ENCODE measurements at places on chromosomes 4 and X. TPM values are rescaled to one million over a fixed set of nuclear protein-coding genes. Genes with fewer than 3 reads are reported as not detected.

DNA sequence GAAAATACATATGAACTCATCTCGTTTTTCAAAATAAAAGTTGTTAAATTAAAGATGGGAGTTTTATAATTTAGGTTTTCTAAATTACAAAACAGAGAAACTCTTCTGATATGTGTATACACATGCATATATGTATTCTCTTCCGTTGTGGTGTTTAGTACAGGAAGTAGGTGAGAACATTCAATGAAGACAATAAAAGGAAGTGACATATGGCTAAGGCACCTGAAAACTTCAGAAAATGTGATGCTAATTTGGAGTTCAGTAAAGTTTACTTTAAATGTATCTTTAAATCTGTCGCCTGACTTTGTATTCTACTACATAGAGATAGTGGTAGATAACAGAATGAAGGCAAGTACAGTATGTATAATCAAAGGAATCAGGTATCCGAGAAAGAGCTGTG, 33.5 kb upstream of the ITM2A start:
- no peak for DNase-seq

GRCh38 chrX:155035688-155036087, 9.0 kb downstream of the FUNDC2 start:
- no peak for DNase-seq

DNA sequence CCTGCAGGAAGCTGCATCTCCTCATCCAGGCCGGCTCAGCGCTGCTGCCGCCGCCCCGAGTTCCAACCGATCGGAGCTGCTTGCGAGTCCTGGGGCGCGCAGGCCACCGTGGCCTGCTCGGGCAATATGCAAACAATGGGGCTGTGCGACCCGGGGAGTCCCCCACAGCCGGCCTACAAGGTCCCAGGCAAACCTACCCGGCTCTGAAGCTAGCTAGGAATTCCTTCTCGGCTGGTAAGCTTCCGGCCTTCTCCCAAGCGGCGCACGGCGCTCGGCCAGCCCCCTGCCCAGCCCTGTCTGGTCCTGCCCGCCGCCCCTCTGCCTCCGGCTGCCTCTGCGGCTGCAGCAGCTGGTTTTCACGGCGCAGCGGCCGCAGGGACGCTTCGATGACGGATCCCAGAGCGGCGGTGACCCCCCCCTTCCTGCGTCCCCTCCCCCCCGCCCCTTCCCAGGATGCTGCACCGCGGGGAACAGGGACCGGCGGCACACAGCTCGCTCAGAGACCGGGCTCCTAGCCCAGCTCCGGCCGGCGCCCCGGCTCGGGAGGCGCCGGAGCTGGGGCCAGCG, 59.4 kb downstream of the TSC22D3 start:
- peak; percentile 29 for DNase-seq

DNA sequence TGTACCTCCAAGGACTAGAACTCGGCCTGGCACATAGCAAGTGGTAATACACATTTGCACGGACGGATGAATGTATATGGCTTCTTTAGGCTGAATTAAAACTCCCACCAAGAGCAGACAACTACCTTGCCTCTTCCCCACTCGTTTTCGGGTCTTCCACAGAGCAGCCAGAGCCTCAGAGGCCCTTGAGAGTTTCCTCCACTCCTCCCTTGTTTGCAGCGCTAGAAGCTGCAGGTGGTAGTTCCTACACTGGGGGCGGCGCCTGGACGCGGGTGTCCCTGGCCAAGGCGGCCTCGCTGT, 10.2 kb upstream of the INTU start:
- DNase-seq = no peak

DNA sequence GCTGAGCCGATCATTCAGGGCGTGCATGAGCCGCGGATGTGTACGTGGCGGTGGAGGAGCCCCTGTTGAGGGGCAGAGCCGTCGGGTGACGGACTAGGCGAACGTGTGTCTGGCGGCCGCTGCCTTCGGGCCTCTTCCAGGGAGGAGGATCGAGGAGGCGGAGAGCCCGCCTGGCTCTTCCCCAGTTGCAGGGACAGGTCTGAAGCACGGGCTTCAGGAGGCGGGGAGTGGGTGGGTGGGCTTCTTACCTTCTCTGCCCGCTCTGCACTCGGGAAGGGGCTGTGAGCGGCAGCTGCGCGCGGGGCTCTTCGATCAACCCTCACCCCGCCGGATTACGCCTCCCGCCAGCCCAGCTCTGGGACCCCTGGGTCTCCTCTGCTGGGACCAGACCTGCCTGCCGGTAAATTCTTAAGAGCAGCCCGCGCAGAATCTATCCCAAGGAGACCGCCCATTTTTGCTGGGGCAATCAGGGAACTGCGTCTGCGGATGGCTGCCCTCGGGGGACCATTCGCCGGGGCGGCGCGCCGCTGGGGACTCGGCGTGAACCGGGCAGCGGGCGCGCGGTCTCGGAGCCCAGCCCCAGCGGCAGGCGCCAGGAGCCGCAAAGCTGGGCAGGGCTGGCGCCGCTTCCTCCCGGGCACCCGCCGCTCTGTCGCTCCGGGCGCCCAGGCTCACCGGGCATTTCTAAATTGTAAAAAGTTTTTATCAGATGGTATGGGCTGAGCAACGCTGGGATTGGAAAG, 4.9 kb downstream of the PLAC8 start:
- peak; percentile 71 for DNase-seq

- DNase-seq = no peak
These were observed 109.2 kb downstream of the FHDC1 start for GRCh38 chr4:153045111-153045982.

DNA sequence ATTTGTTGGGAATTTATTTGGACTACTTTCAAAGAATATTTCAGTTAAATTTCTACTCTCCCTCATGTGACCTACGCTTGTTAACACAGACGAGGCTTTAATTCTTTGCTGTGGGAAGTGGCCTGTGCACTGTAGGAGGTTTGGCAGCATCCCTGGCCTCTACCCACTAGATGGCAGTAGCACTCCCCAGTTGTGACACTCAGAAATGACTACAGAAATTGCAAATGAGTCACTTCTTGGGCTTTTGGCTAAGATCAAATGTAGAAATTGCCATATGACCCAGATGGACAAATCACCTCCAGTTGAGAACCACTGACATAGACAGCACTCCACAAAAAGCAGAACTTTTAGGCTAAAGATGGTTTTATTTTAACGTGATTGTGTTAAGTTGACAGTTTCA, 22.1 kb downstream of the PIR start:
- no peak for DNase-seq

- DNase-seq = no peak
These were observed 331.8 kb downstream of the DKK2 start for GRCh38 chr4:106704253-106704870.

DNA sequence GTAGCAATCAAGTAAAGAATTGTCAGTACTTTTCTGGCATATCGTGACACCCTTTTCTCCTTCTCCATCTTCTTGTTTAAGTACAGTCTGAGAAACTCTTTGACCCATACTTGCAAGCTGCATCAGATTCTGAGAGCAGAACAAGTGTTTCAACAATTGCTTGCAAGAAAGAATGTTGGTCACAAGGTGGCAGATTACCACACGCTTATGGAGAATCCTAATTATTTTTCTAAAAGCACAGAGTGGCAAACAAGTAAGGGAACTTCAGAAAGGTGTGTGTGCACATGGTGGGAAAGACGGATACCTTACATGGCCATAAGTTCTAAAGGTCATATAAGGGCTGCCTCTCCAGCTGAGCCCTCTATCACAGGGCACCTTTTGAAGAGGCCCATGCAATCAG, 136.4 kb upstream of the FGF13 start:
- no peak for DNase-seq

- no peak for DNase-seq
These were observed 18.4 kb downstream of the IQSEC2 start for GRCh38 chrX:53262918-53263394.

- no peak for DNase-seq
These were observed 115.1 kb downstream of the CPEB2 start for GRCh38 chr4:15117270-15117946.

DNA sequence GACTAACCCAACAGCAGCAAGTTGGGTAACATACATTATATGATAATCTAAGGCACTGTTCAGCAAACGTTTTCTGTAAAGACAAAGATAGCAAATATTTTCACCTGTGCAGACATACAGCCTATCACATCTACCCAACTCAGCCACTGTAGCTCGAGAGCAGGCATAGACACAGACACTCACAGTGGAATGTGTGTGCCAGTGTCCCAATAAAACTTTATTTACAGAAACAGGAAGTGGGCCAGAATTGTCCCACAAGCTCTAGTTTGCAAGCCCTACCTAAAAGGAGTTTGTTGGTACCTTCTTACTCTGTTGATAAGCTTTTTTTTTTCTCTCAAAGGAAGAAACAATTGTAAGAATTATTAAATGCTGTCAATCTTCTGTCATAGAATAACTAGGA, 11.9 kb upstream of the FAM9A start:
- no peak for DNase-seq

GRCh38 chr4:34181891-34182290, 2062.4 kb downstream of the ARAP2 start:
- DNase-seq = no peak

GRCh38 chr4:1300466-1301455, 11.1 kb downstream of the MAEA start:
- DNase-seq = no peak

DNA sequence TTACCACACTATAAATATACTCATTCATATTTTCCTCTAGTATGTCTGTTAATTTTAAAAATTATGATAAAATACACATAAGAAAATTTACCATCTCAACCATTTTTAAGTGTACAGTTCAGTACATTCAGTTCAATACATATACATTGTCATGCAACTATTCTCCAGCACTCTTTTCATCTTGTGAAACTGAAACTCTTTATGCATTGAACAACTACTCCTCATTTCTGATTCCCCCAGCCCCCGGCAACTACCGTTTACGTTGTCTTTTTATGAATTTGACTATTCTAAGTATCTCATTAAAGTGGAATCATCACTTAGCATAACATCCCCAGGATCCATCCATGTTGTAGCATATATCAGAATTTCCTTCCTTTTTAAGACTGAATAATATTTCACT, 8.7 kb downstream of the SMARCAD1 start:
- no peak for DNase-seq

- DNase-seq = no peak
These were observed 1705.6 kb upstream of the PCDH7 start for GRCh38 chr4:29014555-29014954.

GRCh38 chrX:39850630-39851152, 247.1 kb downstream of the BCOR start:
- DNase-seq = no peak

- no peak for DNase-seq
These were observed 33.0 kb downstream of the CCNG2 start for GRCh38 chr4:77190053-77190452.

GRCh38 chr4:59044286-59044900, 1934.2 kb upstream of the IGFBP7 start:
- DNase-seq = no peak

GPR82 gene
- total RNA-seq = 0.35 TPM

FGF2 gene
- 0.10 TPM for total RNA-seq

VCX3B gene
- total RNA-seq = not detected

ITIH6 gene
- not detected for total RNA-seq

PABPC5 gene
- not detected for total RNA-seq

ELF2 gene
- 57.9 TPM for total RNA-seq

ZNF718 gene
- total RNA-seq = 9.3 TPM

GEMIN8 gene
- total RNA-seq = 19.9 TPM

EMD gene
- 70.2 TPM for total RNA-seq
